ENCODE measurements at places on chromosomes 2 and 18.

DNA sequence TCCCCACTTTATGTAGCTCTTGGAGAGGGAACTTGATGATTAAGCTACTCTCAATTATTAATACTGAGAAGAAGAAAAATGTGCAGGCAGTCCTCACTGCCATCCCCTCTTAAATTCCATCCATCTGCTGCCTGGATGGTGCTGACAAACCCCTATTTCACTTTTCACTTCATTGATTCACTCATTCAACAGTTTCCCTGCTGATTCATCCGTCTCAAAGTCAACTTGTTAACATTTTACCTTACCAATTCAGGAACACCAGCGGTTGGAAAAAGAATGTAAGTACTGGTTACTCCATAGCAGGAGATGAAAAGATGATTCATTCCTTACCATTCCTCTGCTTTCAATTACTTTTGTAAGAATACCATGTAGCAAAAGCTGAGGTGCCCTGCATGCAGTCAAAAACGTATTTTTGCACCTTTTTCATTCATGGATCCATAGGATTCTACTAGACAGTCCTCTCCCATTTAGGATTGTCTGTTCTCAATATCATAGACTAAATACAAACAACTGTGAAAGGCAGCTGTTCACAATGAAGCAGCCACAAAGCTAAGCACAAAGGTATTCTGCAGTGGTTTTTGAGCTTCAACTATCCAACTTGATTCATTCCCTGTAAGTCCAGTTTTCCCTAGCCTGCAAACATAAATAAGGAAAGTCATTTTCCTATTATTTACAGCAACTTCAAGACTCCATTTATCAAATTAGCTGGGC is 262.0 kb downstream of the MREG start:
- DNase-seq: no peak

DNA sequence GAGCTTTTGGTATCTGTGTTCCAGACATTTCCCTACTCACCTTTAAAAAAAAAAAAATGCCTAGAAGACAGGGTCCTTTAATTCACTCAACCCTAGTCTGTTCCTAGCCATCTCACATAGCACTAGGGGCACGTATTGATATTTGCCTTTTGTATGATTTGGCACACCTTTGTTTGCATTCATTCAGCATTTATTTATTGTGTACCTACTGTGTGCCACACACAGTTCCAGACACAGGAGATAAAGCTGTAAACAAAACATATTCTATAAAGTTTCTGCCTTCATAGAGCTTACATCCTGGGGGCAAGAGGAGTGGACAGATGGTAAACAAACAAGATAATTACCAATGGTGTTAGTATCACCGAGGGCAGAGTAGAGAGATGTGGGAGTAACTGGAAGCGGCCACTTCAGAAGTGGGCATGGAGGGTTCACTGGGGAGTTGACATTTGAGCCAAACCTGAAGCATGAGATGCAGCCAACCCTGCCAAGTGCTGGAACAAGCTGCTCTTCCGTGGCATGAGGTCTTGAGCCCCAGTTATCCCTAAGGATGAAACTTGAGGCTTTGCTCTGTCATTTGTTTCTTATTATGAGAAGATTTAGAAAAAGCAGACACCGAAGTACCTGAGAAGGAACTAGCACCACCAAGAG is 18.2 kb downstream of the MAPRE2 start:
- no peak for DNase-seq

DNA sequence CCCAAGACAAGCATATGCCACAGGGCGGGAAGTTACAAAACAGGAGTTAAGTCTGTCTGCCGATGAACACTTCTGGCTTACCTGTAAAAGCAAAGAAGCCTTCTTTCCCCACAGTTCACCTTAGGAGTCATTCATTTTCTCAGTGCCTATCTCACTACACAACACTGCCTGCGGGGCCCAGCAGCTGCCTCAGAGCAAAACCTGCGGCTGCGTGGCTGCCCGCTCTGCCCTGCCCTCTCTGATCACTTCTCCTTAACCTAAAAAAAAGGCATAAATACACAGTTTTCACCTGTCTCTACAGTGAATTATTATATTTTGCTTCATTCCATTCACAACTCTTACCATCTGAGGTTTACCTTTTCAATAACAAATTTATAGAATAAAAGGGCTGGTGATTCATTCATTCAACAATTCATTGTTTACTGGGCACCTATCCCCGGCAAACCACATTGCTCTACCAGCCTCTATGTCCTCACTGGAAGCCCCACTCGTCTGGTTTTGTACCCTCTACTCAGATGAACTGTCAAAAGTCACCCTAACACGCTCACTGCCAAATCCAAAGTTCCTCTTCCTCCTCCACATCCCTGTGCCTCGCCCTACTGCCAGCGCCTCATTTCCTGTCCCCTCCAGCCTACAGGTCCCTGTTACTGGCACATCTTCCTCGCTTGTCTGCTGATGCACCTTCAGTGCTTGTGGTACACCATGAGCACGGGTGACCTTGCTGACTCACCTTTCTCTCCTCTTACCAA is 31.4 kb downstream of the AFG3L2 start:
- no peak for DNase-seq

DNA sequence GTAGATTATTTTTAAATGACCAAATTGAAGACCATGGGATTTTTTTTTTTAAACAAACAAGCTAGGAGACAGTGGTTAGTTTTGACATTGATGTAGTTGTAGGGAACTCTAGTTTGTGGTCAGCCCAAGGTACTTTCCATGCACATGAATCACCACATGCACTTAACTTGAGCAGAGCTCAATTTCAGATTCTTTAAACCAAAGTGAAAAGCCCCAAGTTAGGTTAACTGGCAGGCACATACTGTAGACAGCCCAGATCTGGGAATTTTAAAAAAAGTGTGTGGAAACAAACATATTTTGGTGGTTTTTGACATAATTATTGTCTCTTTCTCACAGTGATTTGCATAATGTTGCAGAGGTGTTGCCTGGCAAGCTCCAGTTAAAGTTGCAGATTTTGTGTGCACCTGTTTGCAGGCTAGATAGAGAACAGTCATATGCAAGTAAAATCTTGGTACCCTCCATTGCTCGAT is 88.4 kb downstream of the BCL2L11 start:
- DNase-seq: no peak

GRCh38 chr2:64133354-64133753 is 10.9 kb downstream of the PELI1 start:
- no peak for DNase-seq

Data from T-helper 2 cell (primary cell).